ENCODE measurements at places on chromosomes 16 and 17. TPM values are rescaled to one million over a fixed set of nuclear protein-coding genes. Genes with fewer than 3 reads are reported as not detected.

Gene CCL15
- total RNA-seq: not detected

Gene SHISA6
- total RNA-seq: not detected

Gene SCNN1G
- total RNA-seq: not detected

Gene NETO2
- 28.2 TPM for total RNA-seq

Gene RHBDL3
- not detected for total RNA-seq

Gene CCL8
- total RNA-seq: not detected

Gene RPL26
- total RNA-seq: 3,674 TPM

Gene MYLK3
- under 0.01 TPM for total RNA-seq

Gene LASP1
- total RNA-seq: 290 TPM

Gene KRT35
- not detected for total RNA-seq

Gene CA4
- total RNA-seq: not detected

Measured in bronchus fibroblast of lung (primary cell).